ENCODE measurements at places on chromosomes 3 and 15.

DNA sequence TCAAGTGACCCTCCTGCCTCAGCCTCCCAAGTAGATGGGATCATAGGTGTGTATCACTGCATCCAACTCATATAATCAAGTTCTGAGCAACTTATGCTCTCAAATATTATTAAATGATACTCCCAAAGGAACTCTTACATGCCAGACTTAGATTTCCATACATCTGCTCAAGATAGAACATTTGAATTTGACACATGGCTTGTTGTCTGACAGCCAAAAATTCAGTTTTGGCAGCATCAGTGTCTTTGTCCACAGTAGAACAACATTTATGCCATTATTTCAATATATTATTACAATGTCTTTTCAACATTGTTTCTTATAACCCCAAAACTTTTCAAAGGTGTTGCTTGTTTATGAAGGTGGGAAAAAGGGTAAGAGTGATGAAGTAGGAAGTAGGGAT is 116.2 kb downstream of the SUCNR1 start:
- peak; percentile 28 for DNase-seq

DNA sequence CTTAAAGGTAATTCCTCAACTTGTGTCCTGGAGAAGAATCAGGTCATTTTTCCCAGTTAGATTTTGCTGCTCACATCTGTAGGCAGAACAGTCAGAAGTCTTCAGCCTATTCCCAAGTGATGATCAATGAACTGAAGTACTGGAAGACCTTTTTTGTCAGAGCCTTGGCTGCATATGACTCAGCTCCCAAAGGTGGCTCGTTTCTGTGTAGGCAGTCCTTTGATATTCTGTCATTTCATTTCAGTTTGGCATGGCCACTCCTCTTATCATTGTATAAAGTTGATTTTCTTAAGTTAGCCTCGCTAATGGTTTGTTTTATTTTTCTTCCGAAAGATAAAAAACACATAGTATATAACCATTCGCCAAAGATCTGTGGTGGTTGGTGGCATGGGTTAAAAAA is 90.7 kb downstream of the KLHL25 start:
- no peak for DNase-seq

- no peak for DNase-seq
Measured at GRCh38 chr3:181264486-181264885, 274.9 kb upstream of the DNAJC19 start.

GRCh38 chr3:138513090-138513843 is 78.9 kb downstream of the ESYT3 start:
- no peak for DNase-seq

DNA sequence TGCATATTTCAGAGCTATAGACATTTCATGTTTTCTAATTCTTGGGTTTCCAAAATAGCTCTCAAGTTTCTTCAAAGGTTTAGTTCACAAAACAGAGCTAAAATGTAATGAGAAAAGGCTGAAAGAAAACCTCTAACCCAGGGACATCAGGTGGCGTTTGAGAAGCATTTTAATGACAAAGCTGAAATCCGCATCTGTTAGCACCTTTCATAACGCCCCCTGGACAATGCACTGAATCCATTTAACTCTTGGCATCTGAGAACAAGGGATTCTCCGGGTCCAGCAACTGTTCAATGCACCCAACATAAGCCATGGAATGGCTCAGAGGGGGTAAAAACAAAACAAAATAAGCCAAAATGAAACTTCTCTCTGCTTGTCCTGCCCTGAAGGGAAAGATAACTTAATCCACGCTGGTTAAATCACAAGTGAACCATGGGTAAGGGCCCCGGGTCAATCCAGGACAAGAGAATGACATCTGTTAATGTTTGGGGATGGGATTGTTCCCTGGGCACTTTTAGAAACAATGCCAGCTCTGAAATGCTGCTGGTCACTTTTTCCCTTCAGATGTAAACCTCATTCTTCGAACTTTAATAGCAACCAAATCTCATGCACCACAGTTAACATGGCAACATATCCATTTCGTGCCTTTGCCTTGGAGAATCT is 466.2 kb upstream of the ADAMTS9 start:
- no peak for DNase-seq

GRCh38 chr3:42892169-42892568 is 13.8 kb upstream of the ZNF662 start:
- DNase-seq = peak; percentile 14

GRCh38 chr3:67540198-67540894 is 114.1 kb downstream of the SUCLG2 start:
- no peak for DNase-seq
